NAMALWA (cell line): ENCODE measurements at places on chromosomes 5 and 9.
A peak's percentile ranks its signal among the peaks of the same experiment; 100 is the strongest.

- DNase-seq = no peak
These were observed 164.2 kb downstream of the SEMA6A start for GRCh38 chr5:116410336-116410890.

GRCh38 chr9:115495836-115496235 lies 377.9 kb upstream of the TNC start:
- no peak for DNase-seq

GRCh38 chr5:7478459-7478858 lies 82.5 kb downstream of the ADCY2 start:
- DNase-seq = no peak

DNA sequence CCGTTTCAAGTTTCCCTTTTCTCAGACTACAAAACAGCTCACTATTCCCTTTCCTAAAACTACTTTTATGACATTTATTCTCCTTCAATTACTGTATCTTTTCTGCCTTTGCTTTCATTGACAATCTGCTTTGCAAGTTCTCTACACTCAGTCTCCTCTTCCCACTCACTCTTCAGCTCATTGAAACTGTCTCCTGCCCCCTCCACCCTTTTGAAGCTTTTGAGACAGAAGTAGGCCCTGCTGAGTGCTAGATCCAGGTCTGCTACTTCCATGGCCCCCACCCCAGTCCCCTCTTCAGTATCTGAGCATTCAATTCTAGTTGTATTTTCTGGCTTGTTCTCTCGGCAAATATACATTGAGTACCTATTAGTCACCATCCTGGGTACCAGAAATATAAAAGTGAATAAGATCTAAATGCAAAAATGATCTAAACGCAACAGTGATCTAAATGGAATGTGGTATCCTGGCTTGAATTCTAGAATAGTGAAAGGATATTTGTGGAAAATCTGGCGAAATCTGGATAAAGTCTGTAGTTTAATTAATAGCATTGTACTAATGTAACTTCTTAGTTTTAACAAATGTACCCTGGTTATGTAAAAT lies 58.4 kb downstream of the OR2K2 start:
- DNase-seq = no peak

- no peak for DNase-seq
These were observed 11.1 kb upstream of the PAIP1 start for GRCh38 chr5:43567967-43568366.

- no peak for DNase-seq
These were observed 313.0 kb downstream of the CETN3 start for GRCh38 chr5:90096415-90097081.

DNA sequence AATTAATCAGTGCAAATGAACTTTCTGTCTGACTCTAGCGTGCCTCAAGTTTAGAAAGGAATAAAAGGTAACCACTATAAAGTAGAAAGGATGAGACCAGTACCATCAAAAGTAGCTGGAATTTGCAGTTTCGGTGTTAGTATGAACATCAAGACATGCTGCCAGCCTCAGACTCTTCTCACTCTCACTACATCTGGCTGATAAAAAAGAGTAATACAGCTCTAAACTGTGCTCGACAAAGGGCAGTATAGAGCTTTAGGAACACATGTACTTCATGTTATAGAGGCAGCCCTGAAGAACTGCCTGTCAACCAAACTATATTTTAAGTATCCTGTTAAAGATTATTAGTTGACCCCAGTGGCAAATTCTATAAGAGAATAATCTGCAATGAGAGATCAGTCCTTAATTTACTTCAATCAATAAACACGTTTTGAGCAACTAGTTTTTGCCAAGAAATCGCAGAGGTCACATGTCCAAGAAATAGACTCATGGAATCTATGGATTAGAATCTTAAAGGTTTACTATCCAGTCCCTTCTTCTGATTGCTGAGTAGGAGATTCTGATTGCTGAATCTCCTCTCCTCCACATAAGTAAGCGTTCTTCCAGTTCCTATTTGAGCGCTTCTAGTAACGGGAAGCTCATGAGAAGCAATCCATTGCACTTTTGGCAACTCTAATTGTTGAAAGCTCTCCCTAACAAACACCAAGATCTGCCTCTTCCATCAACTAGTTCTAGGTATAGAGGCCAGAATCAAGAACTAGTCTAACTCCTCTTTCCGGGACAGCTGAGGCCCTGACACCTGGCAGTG lies 941 bp downstream of the XPA start:
- peak; percentile 53 for DNase-seq

DNA sequence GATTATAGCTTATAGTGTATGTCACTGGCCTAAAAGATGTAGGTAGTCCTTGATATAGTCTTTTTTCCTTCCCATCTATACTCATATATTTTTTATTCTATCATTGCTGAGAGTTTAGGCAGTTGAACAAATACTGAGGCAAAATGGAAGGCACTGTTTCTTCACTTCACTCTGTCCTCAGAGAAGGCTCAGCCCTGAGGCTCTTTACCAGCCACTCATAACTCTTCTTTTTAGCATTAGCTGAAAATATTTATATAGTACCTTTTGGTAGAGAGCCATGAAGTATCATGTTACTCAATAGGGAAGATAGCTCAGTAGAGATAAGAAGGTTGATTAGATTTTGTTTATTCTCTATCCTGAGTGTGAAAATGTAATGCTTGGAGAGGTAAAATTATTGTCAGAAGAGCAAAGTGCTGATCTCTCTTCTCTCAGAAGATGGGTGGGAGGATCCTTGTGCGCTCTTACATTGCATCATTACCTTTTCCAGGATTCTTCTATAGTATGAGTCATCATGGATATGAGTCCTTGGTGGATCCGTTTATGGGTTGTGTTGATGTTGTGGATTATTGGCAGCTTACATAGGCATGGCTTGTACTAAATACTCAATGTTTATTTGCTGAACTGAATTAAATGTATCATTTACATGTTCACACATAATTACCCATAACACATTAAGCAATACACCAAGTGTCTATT lies 88.1 kb downstream of the ANXA1 start:
- DNase-seq = no peak

- DNase-seq = no peak
These were observed 21.2 kb downstream of the NSUN2 start for GRCh38 chr5:6611334-6612256.
